GOT3 (cell line): ENCODE measurements at places on chromosomes 16 and 17.
A peak's percentile ranks its signal among the peaks of the same experiment; 100 is the strongest.

GRCh38 chr16:7755347-7755882 lies 422.8 kb downstream of the RBFOX1 start:
- no peak for DNase-seq

GRCh38 chr16:68064791-68065365 lies 20.3 kb upstream of the NFATC3 start:
- peak; percentile 21 for DNase-seq

- DNase-seq = no peak
Measured at GRCh38 chr17:45869676-45870341, 24.5 kb upstream of the MAPT start.

- DNase-seq = no peak
Measured at GRCh38 chr17:71423871-71424546, 696.8 kb upstream of the SOX9 start.

GRCh38 chr17:82963104-82963950 lies 116.1 kb upstream of the METRNL start:
- DNase-seq = no peak

GRCh38 chr17:30228011-30228410 lies 7.5 kb downstream of the SLC6A4 start:
- no peak for DNase-seq

- no peak for DNase-seq
Measured at GRCh38 chr16:87757841-87758426, 7.9 kb downstream of the KLHDC4 start.

DNA sequence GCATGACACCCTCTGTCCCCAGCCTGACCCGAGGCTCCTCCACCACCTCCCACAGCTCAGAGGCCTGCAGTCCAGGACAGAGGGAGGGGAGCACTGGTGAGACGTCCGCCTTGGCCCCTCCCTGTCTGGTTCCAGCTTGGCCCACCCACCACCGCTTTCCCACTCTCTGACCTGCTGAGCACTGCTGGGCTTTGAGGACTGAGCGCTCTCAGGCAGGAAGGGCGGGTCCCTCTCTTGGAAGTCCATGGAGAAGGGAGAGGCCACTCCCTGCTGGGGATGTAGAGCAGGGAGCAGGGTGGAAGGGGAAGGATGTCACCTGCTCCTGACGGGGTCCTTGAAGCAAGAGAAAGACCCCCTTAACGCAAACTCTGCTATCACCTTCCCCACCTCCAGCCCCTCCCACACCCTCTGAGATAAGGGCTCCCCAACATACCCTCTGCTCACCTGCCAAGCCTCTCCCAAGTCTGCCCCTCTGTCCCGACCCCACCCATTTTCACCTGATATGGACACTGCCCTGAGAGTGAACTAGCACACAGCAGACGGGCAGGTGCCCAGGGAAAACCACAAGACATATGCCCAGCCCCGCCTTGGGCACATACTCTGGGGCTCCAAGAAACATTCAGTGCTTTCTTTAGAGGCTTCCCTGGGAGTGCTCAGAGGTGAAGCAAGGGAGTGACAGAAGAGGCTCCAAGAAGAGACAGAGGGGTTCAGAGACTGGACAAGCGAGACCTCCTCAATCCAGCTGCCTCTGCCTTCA lies 1.4 kb downstream of the OSBPL7 start:
- DNase-seq = no peak

- DNase-seq = no peak
Measured at GRCh38 chr17:7466639-7467341, 12.6 kb downstream of the ZBTB4 start.

GRCh38 chr17:75876190-75876937 lies 2.0 kb downstream of the TRIM47 start:
- DNase-seq = no peak

DNA sequence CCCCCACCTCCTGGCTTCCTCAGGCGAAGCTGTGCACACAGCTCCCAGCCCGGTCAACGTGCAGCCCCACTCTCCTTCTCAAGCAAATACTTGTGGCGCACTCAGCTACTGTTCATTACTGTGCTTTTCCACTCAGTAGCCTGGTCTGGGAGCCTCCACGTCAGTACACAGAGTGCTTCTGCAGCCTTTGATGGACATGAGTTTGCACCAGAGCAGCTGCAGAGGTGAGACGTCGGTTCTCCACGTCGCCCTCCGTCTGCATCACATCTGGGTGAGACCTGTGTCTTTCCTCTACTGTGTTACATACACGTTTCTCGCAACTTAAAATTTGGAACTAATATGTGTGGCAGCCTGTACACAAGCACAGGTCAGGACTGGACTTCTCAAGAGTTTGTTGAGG lies 334.3 kb downstream of the C16orf95 start:
- DNase-seq = no peak

- DNase-seq = no peak
Measured at GRCh38 chr17:67546578-67547527, 169.8 kb downstream of the PITPNC1 start.

DNA sequence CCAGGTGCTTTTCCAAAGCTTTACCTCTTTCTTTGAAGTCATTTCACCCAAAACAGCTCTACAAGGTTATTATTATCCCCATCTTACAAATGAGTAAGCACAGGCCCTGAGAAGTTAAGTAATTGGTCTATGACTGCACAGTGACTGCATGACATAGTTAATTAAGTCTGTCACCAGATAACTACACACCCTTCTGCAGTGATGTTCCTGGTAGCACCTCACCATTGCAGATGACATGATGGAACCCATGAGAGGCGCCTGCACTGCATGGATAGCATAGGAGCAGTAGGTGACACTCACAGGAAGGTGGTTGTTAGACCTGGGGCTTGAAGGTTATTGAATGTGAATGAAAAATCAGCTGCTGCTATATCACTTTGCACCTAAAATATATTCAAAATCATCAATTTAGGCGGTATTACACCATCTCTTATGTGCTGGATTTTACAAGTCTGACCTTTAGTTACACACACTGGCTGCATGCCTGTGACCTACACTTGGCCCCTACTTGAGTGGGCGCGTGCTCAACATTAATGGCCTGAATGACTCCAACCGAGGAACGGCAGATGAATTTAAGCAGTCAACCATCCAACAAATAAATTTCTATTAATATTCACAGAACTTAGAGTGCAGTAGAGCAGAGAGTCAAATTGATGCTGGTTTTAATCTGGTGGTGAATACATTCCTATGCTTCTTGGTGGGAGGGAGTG lies 239.6 kb downstream of the CDH11 start:
- no peak for DNase-seq

GRCh38 chr16:6510261-6510660 lies 822.4 kb upstream of the RBFOX1 start:
- DNase-seq = no peak

DNA sequence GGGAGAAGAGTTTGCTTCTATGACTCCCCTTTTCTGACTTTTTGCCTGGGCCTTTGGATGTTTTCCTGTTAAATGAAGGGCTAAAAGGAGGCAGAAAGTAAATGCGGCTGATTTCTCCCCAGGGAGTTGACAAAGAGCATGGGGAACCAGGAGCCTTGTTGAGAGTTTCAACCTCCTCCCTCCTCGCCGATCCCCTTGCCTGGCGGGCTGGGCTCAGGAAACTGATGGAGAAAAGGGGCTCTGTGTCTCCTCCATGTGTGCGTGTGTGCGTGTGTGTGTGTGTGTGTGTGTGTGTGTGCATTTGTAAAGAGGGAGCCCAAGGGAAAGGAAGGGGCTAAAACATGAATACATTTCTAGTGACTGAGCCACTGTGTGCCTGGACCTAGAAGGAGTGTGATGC lies 94.5 kb downstream of the ZDHHC7 start:
- no peak for DNase-seq

GRCh38 chr17:28010406-28010805 lies 32.1 kb upstream of the NLK start:
- no peak for DNase-seq

GRCh38 chr17:72518159-72518732 lies 397.4 kb downstream of the SOX9 start:
- DNase-seq = no peak

GRCh38 chr16:53912155-53912554 lies 208.2 kb downstream of the FTO start:
- no peak for DNase-seq

- no peak for DNase-seq
Measured at GRCh38 chr16:65224471-65224870, 102.6 kb upstream of the CDH11 start.

- no peak for DNase-seq
Measured at GRCh38 chr17:40562838-40563219, 2.4 kb downstream of the CCR7 start.

- no peak for DNase-seq
Measured at GRCh38 chr17:79761894-79762589, 15.9 kb upstream of the CBX2 start.

- no peak for DNase-seq
Measured at GRCh38 chr17:1643293-1643998, 2.1 kb downstream of the SCARF1 start.

DNA sequence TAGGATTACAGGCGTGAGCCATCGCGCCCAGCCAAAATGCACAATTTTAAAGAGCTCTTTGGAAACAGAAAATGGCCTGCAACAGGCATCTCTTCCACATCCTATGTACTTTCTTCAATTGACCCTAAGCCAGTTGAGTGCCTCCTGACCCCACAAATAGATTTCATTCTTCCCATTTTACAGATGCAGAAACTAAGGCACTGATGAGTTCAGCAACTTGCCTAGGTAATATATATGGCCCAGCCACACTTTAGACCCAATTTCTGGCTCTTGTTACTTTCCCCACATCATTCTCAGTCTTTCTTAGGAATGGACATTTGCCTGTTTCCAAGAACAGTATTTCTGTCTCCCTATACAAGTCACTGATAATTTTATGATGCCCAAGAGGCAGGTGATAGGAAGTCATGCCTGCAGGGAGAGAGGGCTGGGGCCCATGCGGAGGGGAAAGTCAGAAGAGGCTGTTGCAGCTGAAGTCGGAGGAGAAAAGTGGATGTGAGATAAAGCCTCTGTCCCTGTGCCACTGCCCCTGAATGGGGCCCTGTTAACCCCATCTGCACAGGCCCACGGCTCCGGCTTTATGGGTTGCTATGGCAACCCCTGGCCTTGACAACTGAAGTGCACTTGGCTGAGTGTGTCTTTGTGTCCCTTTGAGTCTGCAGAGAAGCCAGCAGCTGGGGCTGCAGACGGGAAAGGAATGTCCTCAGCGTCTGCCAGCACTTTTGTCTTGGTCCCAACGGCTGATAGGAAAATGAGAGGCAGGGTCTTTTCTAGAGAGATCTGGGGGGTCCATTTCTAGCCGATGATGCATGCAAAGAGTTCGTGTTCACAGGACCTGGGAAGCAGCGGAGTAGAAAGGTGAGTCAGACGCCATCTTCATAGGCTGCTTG lies 45.9 kb downstream of the ABAT start:
- DNase-seq = no peak

DNA sequence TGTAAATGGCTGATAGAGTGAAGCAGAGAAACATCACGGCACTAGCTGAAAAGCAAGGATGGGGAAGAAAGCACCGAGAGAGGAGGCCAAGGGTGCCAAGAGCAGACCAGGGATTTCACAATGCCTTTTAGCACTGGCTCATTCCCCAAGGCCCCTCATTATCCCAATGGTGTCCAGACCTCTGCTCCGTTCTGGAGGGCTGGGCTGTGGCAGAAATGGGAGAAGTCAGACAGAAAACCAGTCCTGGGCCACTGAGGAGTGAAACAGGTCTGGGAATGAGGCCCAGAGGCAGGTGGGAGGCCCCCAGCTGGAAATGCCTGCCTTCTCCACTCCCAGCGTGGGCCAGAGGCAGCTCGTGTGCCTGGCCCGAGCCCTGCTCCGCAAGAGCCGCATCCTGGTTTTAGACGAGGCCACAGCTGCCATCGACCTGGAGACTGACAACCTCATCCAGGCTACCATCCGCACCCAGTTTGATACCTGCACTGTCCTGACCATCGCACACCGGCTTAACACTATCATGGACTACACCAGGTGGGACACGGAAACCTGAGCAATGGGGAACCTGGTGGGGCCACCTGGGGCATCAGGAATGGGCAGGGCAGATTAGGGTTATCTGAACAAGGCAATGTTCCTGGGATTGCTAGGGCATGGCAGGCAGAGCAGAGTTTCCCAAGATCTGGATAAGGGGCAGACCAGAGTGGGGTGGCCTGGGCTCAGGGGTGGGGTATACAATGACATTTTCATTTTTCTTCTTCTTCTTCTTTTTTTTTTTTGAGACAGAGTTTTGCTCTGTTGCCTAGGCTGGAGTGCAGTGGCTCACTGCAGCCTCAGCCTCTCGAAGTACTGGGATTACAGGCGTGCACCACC lies 20.3 kb downstream of the ANKRD40 start:
- DNase-seq = no peak

GRCh38 chr17:77353684-77354419 lies 213.1 kb downstream of the SEC14L1 start:
- DNase-seq = no peak

DNA sequence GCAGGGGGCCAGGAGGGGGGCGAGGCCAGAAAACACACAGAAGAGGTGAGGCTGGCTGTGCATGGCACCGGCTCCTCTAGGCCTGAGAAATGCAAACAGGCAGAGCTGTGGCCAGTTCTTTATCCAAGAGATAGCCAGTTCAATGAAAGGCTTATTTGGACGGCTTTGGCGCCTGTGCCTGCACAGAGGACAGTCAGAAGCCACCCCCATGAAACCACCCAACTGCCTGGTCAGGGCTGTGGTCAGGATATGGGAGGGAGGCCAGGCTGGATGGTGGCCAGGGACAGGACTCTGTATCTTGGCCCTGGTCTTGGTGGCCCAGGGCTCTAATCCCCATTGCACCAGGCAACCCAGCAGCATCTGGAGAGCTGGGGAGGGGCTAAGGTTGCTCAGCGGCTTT lies 24.5 kb upstream of the GPRC5C start:
- DNase-seq = no peak

DNA sequence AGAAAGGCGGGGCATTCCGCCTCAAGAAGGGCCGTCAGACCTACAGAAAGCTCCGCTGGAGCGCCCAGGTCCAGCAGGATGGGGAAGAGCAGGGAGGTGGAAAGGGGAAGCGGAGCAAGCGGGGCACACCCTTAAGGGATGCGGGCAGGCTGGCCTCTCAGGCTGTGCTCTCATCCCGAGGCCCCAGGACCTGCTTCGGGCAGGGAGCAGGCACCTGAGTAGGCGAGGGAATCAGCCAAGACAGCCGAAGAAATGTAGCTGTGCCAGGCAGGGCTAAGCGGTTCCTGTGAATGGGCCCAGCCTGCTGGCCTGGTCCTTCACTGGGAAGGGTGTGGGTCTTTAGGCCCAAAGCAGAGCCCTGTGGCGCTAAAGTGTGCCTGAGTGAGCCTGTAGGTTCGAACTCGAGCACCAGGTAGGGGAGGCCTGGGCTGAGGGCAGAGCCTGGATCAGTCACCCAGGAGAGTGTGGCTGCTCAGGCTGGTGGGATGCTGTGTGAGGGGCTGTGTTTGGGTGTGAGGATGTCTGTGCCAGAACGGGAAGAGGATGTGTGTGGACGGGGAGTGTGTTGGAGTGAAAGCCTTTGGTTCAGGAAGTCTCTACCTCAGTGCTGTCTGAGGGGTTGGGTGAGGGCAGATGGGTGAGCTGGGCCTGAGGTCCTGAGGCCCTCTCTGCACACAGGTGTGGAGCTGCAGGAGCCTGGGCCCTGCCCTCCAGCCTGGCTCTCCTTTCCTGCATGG lies 3.3 kb downstream of the TBX4 start:
- no peak for DNase-seq
